ENCODE measurements at places on chromosomes 4 and X.

DNA sequence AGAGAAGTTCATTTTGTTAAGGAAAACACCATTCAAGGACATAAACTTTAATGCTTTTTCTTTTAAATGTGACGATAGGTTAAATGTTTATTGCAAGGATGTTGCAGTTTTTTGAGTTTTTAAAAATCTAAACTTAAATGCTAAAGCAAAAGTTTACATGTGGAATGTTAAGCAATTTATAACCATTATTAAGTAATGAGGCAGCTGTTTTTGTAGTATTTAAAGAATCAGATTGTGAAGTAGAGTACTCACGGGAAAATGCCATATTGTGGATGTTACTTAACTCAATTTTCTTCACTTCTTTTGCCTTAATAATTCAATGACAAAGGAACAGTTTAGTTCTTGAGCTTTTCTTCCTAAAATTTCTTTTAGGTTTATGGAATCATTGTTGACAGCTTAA lies 43.5 kb downstream of the UBE2K start:
- no peak for DNase-seq

GRCh38 chrX:56130031-56130430 lies 102.1 kb upstream of the KLF8 start:
- no peak for DNase-seq

DNA sequence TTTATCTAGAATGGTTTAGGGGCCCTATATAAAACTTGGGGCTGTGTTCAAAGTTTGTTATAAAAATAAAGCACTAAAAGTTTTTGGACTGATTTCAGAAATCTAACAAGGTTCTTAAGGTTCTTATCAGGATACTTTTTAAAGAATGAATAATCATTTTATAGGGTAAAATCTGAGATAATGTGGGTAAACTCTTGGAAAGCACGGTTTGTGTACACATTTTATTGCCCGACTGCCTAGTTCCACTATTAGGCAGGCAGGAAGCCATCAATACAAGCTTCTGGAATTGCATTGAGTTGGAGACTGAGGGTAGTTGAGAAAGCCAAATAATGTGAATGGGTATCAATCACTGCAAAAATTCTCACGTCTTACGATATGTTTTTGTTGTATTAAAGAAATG lies 331.0 kb upstream of the PITX2 start:
- DNase-seq, result no peak

DNA sequence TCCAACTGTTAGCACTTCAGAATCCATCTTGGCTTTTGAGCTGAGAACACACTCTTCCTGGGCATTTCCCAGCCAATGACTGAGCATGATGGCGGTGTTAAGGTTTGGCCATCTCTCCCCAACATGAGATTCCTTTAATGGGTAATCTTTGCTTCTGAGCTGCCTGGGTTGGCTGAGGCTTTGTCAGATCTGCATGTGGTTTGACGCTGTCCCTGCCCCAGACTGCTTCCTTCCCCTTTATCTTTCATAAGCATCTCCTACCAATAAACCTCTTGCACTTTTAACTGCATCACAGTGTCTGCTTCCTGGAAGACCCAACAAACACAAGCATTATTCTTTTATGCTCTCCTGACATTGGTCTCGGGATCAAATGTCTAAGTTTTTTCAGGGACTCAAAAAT lies 31.5 kb upstream of the DIPK2B start:
- no peak for DNase-seq

DNA sequence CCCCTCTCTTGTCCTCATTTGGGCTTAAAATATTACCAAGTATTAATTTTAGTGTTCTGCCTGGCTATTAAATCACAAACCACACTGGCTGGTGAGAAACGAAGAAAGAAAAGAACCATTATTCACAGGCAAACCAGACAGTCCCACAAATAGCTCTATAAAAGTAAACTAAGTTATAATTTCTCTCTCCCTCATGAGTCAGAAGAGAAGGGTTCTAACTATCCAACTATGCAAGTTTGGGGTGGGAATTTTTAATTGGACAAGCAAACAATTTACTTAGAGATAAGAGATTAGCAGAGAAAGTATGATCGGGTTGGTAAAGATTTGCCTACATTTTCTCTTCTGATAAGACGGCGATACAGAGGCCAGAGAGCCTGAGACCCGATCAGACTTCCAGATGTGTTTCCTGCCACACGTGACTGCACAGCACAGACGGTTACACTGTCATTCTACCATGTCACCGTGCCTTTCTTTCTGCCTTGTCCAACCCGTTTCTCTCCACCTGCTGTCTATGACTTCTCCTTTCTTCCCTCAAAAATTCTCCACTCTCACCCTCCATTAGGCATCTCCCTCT lies 52.3 kb downstream of the MEPE start:
- DNase-seq, result no peak

DNA sequence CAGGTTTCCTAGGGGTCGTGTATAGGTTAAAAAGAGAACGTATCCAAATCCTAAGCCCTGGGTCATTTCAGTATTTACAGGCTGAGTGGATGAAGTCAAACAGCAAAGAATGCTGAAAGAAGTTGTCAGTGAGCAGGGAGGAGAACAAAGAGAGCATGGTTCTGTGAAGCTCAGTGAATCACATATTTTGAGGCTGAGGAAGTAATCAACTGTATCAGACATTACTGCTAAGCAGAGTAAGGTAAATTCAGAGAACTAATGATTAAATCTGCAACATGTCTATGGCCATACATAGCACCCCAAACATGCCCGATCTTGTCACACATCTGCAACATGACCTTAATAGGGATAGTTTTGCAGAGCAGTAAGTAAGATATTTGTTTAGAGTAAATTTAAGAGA lies 1130.3 kb downstream of the RAPGEF2 start:
- no peak for DNase-seq

GRCh38 chr4:74055498-74055897 lies 17.0 kb upstream of the CXCL3 start:
- DNase-seq, result no peak

DNA sequence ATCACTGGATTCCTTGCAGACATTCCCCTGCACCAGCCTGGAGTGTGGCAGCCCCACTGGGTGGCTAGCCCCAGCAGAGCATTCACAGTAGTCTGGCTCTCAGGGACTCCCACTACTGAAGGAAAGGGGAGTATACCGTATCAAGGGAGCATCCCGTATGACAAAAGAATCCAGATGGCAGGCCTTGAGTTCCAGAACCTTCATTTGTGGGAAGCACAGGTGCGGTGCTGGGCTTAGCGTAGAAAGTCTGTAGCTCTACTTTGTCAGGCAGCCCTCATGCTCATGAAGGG lies 79.6 kb downstream of the CENPC start:
- DNase-seq, result no peak

- no peak for DNase-seq
These were observed 76.2 kb upstream of the S100G start for GRCh38 chrX:16573781-16574180.

DNA sequence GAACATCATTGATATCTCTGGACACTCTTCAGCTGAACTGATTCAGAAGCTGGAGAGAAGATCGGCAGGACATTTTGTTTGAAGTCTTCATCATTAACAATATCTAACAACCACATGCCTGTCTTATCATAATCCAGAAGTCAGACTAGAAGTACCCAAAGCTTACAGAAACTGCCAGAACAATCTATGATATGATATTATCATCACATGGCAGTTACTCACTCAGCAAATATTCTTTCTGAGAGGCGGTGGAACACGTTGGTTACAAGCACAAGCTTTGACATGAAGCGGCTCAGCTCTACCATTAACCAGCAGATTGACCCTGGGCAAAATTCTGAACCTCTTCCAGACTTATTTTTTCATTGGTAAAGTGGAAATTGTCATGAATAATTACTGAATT lies 69.4 kb upstream of the KIT start:
- no peak for DNase-seq

DNA sequence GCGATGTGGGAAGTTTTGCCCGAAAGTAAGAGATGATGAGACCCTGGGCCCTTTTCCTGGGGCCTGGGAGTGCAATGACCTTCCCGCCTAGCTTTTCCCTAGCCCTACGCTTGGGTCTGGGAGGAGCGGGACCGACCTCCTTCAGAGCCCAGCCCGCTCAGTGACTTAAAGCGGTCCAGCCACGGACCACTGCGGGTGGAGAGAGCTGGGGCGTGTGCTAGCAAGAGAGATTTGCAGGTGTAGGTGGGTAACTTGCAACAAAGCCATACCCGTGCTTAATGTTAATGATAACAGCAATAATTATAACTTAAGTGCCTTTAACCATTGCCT lies 503 bp upstream of the PDE5A start:
- no peak for DNase-seq

- DNase-seq, result peak; percentile 5
These were observed 201.0 kb downstream of the PAPSS1 start for GRCh38 chr4:107519053-107519452.

GRCh38 chr4:16075061-16075460 lies 8.8 kb downstream of the PROM1 start:
- DNase-seq, result no peak

GRCh38 chr4:124018383-124019317 lies 622.1 kb downstream of the SPRY1 start:
- peak; percentile 23 for DNase-seq

DNA sequence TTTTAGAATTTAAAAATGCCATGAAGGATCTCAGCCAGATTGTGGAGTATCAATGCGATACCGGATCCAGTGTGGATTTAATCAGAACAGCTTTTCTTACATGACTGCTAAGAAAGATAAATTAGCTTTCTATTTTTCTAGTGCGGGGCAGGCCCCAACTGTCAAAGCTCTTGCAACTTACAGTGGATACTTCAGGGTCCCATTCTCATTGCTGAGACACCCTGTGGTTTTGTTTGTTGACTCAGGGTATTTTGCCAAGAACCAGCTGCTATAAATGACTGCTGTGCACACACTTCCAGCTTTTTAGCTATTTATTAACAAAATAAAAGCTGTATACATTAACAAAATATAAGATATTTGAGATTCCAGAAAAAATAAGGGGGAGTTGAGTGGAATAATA lies 166.4 kb downstream of the DCLK2 start:
- DNase-seq, result no peak

DNA sequence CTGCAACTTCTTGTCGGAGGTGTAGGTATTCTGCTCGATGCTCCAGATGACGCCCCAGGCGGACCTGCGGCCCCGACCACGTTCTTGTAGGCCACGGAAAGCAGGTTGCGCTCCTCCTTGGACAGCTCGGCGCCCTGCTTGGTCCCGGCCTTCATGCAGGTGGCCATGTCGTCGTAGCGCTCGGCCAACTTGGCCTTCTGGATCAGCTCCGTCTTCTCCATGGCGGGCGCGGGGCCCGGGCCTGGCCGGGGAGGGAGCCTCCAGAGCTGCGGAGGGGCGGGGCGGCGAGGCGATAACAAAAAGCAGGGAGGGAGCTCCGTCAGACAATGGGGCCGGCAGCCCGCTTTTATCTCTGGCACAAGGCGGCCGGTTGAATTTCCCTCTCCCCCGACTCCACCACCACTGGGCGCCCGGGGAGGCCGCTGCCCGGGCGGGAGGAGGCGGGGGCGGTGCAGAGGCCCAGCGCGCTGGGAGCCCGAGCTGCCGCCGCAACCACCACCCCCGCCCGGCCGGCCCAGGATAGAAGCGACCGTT lies 28.3 kb upstream of the DRP2 start:
- no peak for DNase-seq

DNA sequence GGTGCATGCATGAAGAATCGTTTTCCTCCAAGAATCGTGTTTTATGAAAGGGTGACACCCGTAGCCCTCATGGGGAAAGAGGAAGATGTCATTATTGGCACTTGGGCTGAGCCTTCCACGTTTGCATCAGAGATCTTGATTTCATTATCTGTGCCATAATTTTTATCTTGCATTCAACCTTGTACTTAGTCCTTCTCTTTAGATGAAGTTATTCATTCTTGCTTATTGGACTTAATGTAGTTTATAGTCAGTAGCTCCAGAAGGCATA lies 66.8 kb downstream of the GAB1 start:
- DNase-seq, result no peak

GRCh38 chrX:30831082-30831481 lies 58.0 kb downstream of the TAB3 start:
- no peak for DNase-seq
